ENCODE measurements at places on chromosomes 2 and 18.

DNA sequence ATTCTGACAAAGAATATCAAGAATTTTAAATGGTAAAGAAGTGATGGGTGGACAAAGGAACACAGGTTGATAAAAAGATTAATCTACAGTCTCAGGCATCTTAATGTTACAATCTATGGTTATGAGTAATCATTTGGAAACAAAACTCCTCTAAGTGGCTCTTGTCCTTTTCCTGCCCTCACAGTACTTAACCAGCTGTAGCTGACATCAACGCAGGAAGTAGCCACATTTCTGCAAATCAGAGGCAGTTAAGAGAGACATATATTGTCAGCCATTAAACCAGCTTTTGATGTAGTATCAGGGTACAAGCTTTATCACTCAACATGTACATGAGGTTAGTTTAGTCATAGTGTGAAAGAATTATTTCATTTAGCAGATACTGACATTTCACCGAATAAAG is 244.6 kb downstream of the NR4A2 start:
- DNase-seq = no peak
- no peaks in the 10 kb centered on the region for H3K4me1 ChIP-seq
- no peak overlapping the region for H3K4me3 ChIP-seq
- no peaks in the 10 kb centered on the region for H3K27me3 ChIP-seq
- no peaks in the 10 kb centered on the region for H3K36me3 ChIP-seq
- no peak overlapping the region for H3K27ac ChIP-seq

GRCh38 chr2:145380436-145381017 is 860.6 kb upstream of the ZEB2 start:
- no peak overlapping the region for H3K27ac ChIP-seq
- no peaks in the 10 kb centered on the region for H3K4me1 ChIP-seq
- no peak for DNase-seq
- H3K4me3 ChIP-seq = no peak overlapping the region

DNA sequence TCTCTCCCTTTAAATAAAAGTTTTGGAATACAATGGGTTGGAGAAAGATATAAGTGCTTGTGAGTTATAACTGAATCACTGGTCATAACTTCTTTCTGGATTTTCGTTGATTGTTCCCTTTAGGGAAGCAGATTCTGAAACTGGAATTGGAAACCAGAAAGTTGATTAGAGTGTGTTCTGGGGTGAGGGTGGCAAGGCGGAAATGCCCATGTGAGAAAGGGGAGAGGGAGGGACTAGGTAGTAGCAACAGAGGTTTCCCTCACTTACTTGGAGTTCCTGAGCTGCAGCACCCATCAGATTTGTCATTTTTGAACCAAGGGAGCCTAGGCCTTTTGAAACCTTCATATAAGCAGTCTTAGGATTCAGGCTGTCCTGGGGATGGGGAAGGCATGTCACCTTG is 453.4 kb downstream of the KCNJ3 start:
- H3K27ac ChIP-seq = no peak overlapping the region
- no peaks in the 10 kb centered on the region for H3K27me3 ChIP-seq
- no peak for DNase-seq
- H3K4me3 ChIP-seq = no peak overlapping the region
- H3K4me1 ChIP-seq = no peaks in the 10 kb centered on the region
- no peaks in the 10 kb centered on the region for H3K36me3 ChIP-seq

- no peak overlapping the region for H3K4me3 ChIP-seq
- no peaks in the 10 kb centered on the region for H3K27me3 ChIP-seq
- no peaks in the 10 kb centered on the region for H3K4me1 ChIP-seq
- DNase-seq = no peak
- no peak overlapping the region for H3K27ac ChIP-seq
Measured at GRCh38 chr2:46241344-46241743, 55.9 kb upstream of the EPAS1 start.

All from gastrocnemius medialis (tissue), 4 donors.